ENCODE measurements at places on chromosomes 3 and 15.
A peak's percentile ranks its signal among the peaks of the same experiment; 100 is the strongest.

GRCh38 chr3:30357897-30358296, 248.5 kb upstream of the TGFBR2 start:
- DNase-seq = no peak

DNA sequence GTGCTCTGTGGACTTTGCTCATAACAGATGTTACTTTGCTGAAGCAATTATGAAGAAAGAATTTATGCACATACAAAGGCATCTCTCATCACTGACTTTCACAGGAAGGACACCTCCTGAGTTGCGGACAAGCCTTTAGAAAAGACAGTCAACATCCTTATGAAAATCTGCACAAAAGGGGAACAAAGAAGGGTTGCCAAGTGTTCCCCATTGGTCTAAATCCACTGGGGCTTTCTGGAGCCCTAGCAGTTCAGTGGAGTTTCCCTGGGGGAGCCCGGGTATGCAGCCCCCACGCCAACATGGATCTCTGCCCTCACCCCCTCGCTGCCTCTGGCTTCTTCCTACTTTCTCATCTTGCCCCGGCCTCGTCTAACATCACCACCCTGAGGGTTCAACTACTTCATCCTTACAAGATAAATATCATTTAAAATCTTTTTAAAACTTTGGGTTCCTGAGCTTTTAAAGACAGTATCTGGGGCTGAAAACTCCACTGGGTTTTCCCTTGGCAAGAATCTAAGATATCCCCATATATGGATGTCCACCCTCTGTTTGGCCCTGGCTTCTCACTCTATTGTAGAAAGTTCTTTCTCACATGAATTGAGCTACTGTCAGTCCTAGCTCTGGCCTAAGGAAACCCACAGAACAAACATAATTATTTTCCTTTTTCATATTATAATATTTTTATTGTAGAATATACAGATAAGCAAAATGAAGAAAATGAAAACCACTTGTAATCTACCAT, 207.9 kb upstream of the RGMA start:
- DNase-seq = no peak

GRCh38 chr3:190088890-190089289, 31.8 kb downstream of the P3H2 start:
- no peak for DNase-seq

- peak; percentile 83 for DNase-seq
Observed at GRCh38 chr15:59299929-59300617, 72.6 kb downstream of the MYO1E start.

- DNase-seq = peak; percentile 92
Observed at GRCh38 chr15:100495861-100496260, 32.9 kb downstream of the CERS3 start.

DNA sequence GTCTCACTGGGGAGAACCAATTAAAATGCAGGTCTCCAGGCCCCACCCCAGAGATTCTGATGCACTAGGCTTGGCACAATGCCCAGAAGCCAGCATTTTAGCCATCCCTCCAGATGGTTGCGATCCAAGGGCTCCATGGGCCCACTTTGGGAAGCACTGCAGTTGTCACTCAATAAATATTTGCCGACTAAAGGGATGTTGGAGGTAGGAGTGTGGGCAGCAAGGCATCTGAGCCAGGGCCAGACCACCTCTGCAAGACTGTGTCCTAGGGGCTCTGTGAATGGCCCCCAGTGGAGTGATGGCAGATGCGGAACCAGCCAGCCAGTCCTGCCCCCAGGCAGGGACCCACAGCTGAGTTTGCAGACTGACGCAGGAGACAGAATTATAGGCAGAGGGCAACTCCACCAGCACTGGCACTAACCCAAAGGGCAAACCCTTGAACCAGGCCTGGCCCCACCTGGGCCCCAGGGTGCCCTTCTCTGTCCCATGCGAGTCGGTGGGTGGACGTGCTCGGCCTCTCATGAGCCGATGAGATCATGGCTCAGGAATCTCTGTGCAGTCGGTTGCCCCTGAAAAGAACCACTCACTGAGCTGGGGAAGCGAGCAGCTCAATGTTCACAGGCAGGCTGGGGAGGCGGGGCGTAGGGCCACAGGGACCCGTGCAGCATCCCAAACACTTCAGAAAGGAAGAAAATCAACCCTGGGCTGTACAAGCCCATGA, 49.7 kb downstream of the SEMA5B start:
- no peak for DNase-seq

DNA sequence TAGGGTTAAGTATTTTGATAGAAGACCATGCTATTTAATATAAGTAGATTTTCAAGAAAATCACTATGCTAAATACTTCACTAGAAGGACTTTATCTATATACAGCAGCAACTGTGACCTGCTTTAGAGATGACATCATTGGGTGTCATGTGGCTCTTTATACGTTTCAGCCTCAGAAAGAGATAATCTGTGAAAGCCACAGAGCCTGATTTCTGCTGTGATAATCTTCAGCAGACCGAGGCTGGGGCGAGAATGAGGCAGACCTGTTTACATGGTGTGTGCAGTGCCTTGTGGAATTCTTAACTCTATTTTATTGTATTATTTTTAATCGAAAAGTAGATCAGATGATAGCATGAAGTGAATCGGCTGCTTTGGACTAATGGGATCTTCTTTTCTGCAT, 471.2 kb downstream of the MFSD1 start:
- DNase-seq = no peak

GRCh38 chr15:47203993-47204392, 513.3 kb upstream of the SEMA6D start:
- no peak for DNase-seq

- no peak for DNase-seq
Observed at GRCh38 chr3:151579571-151580270, 118.9 kb upstream of the IGSF10 start.

Measured in foreskin melanocyte (primary cell).